Suppressor macrophage treated with lipopolysaccharide for 4 hours (primary cell): ENCODE measurements at places on chromosomes 5 and 9.

- DNase-seq: no peak
These were observed 20.5 kb downstream of the MAST4 start for GRCh38 chr5:66616520-66617225.

- no peak for DNase-seq
These were observed 25.1 kb upstream of the NOTCH1 start for GRCh38 chr9:136570916-136571315.

- no peak for DNase-seq
These were observed 67.3 kb upstream of the TNFAIP8 start for GRCh38 chr5:119288379-119289033.

DNA sequence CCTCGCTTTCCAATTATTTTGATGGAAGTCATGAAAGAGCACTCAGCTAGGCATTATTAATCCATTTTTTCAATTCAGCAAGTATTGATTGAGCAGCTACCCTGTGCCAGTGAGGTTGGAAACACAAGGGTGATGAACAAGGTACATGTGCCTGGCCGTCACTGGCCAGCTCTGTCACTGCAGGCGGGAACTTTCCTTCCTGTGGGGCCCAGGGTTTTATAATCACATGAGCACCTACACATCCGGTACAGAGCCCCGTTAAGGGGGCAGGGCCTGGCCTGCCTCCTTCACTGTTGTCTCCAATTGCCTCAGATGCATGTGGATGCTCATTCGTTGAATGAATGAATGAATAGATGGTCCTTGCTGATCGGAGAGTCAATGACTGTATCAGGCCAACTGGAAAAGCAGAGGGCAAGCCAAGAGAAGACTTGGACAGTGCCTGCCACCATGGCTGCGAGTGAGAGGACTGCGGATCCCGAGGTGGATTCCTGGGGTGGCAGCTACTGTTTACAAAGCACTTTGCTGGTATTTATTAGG lies 55.9 kb upstream of the KCNMB1 start:
- DNase-seq: no peak

DNA sequence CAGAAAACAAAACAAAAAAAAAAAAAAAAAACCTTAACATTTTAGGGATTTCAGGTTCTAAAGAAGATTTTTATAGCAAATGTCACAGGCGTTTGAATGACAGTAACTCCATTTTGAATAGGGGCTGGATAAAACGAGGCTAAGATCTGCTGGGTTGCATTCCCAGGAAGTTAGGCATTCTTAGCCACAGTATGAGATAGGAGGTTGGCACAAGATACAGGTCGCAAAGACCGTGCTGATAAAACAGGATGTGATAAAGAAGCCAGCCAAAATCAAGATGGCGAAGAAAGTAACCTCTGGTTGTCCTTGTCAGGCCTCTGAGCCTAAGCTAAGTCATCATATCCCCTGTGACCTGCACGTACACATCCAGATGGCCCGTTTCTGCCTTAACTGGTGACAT lies 425.6 kb upstream of the PTPRD start:
- DNase-seq: no peak

DNA sequence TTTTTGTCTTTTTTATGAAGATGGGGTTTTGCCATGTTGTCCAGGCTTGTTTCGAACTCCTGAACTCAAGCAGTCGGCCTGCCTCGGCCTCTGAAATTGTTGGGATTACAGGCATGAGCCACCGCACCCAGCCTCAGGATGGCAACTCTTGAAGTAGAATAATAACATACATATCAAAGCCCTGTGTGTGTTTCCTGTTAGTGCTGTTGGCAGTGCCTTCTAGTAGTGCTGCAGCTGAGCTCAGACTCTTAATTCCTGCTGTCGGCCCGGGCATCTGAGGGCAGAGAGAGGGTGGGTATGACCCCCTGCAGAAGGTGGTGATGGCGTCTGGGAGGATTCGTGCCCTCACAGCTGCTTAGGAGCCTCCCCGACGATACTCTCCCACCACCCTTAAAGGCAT lies 227.2 kb downstream of the PDZD2 start:
- DNase-seq: no peak

GRCh38 chr5:68077349-68077894 lies 138.1 kb upstream of the PIK3R1 start:
- DNase-seq: no peak
